GM13977 (cell line): ENCODE measurements at places on chromosomes 5 and 9.

GRCh38 chr5:111310711-111311620 lies 86.8 kb downstream of the CAMK4 start:
- no peak for DNase-seq

DNA sequence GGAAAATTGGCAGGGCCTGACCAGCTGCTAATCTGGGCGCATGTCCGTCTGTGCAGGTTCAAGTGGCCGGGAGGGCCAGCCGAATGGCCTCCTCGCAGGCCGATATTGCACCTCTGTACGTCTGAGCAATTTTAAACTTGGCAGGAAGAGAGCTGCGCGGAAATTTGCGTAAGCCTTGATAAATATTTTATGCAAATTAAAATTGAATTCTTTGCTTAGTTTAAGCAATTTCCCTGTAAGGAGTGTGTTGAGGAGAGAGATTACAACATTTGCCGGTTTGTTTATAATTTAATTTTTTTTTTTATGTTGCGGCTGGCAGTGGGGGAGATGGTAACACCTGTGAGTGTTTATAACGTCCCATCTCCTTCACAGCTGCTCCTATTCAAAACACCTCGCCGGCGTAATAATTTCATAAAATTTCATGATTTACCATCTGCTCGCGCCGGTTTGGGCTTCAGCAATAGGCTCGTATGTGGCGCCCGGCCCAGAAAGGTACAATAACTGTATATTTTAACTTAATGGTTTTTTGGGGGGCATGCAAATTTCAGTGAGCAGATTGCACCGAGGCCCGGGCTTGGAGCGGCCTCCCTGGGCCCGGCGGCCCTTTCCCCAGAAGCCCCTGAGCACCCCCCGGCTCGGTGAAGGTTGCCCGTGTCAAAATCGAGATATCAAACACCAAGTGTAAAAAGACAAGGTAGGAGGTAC lies 269.4 kb upstream of the MVB12B start:
- DNase-seq: no peak

GRCh38 chr5:91272858-91273257 lies 110.3 kb downstream of the ARRDC3 start:
- DNase-seq: peak; percentile 72

- DNase-seq: no peak
Measured at GRCh38 chr5:127227881-127228280, 62.7 kb upstream of the MEGF10 start.

DNA sequence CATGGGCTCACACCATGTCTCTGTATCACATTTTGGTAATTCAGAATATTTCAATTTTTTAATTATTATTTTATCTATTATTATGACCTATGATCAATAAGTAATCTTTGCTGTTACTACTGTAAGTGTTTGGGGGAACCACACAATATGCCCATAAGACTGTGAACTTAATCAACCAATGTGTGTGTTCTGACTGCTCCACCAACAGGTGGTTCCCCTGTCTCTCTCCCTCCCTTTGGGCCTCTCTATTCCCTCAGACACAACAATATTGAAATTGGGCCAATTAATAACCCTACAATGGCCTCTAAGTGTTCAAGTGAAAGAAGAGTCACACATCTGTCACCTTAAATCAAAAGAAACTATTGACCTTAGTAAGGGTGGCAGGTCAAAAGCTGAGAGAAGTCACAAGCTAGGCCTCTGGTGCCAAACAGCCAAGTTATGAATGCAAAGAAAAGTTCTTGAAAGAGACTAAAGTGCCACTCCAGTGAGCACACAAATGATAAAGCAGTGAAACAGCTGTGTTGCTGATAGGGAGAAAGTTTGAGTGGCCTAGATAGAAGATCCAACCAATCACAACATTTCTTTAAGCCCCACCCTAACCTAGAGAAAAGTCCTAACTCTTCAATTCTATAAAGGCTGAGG lies 88.7 kb downstream of the DEPDC1B start:
- DNase-seq: no peak

DNA sequence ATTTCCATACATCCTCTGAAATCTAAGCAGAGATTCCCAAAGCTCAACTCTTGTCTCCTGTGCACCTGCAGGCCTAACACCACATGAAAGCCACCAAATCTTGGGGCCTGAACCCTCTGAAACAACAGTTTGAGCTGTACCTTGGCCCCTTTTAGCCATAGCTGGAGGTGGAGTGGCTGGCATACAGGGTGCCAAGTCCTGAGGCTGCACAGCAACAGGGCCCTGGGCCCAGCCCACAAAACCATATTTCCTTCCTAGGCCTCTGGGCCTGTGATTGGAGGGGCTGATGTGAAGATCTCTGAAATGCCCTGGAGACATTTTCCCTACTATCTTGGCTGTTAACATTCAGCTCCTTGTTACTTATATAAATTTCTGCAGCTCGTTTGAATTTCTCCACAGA lies 26.5 kb downstream of the DOCK2 start:
- DNase-seq: no peak

DNA sequence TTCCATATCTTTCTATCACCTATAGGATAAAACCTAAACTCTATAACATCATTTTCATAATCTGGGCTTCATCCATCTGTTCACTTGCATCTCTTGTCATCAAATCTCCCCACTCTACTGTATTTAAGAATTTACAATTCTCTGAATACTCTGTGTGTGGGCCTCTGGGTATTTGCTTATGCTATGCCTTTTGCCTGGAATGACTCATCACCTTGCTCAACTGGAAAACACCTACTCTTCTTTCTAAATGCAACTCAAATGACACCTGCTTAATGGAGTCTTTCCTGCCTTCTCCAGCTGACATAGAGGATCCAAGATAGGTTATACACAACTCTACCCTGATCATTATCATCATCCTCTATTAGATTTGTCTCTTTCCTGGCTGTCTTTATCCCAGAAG lies 421.7 kb downstream of the SPATA31D1 start:
- no peak for DNase-seq

GRCh38 chr9:37963936-37964739 lies 60.2 kb upstream of the SLC25A51 start:
- DNase-seq: no peak

DNA sequence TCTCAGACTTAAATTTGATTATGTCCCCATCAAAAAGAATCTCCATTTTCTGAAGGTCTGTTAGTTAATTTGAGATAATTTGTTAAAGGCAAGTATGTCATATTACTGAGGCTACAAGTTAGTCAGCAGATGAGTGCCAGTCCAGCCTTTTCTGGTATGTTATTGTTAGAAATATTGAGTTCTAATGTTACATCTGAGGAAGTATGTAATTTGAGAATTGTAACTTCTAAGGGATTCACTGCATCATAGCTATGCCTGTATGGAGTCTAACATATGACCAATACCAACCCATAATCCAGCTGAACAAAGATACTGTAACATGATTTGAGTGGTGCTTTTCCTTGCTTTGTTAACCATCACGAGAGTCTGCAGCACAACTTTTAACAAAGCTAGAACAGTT lies 13.9 kb downstream of the SLC23A1 start:
- DNase-seq: no peak

DNA sequence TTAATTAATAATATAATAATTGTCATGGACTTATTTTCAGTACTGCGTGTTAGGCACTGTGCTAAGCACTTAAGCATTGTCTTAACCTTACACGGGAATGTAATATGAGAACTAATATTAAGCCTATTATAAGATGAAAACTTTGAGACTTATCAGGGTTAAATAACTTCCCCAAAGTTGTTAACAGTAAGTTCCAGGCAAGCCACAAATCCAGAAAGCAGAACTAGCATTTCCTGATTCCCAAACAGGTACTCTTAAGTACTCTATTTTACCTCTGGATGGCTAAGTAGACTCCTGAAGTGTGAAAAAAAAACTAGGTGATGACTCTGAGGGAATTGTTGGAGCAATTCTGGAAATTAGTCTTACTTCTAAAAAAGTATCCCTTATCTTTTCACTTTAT lies 23.8 kb downstream of the GABRG2 start:
- DNase-seq: no peak
